ENCODE measurements at places on chromosomes 7 and 10. TPM values are rescaled to one million over a fixed set of nuclear protein-coding genes. Genes with fewer than 3 reads are reported as not detected.

GRCh38 chr10:87093632-87094372 lies 841 bp downstream of the GLUD1 start:
- ATAC-seq, result peak; percentile 13

GRCh38 chr10:59709395-59710125 lies at the start of gene SLC16A9:
SLC16A9 (minus strand) TSS chr10:59709850; CDS start chr10:59684291, 25,559 bp downstream.
- peak; percentile 95 for ATAC-seq

- ATAC-seq, result no peak
Measured at GRCh38 chr7:20276705-20277472, 53.8 kb upstream of the ITGB8 start.

DNA sequence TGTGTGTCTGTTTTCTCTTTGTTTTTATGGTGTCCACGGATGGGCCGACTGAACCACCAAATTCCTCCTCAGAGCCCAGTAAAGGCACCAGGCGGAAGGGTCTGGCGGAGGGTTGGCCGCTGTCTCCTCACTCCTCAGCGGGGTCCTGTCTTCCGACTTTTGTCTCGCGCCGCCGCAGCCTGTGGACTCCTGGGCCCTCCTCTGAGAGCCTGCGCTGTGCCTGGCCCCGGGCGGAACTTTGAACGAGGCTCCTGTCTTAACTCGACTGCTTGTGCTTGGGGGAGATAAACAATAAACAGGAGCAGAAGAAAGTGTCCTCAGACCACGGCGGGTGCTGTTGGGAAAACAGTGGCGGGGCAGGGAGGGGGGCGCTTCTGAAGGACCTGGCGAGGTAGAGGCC lies 2.2 kb upstream of the FAM20C start:
- no peak for ATAC-seq

DNA sequence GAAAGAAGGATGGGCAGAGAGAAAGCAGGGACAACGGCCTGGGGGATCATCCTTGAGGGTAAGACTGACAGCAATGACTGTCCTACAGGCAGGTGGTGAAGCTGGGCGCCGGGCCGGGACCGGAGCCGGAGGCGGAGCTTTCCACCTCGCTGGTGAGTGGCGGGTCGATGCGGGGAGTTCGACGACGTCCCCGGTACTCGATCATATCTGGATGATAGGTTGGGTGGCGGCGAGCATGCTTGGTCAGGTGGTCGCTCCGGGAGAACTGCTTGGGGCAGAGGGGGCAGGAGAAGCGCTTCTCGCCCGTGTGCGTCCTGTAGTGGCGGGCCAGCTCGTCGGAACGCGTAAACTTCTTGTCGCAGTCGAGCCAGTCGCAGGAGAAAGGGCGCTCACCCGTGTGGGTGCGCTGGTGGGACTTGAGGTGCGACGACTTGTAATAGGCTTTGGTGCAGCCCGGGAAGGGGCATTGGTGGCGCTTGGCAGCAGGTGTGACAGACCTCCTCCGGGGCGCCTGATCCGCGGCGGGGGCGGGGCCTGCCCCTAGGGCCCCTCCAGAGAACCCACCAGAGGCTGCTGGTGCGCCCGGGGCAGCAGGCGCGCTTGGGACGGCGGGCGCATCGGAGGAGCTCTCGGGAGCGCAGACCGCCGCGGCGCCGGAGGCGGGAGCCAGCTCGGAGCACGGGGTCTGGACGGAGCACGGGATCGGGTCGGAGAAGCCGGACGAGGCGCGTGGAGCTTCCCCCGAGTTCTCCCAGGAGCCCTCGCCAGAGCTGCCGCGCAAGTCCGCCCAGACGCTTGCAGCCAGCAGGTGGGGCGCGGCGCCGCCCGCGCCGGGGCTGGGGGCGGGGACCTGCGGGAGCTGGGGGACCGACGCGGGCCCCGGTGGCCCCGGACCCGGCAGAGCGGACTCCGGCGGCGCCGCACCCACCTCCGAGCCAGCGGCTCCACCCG lies 752 bp downstream of the KLF14 start:
- ATAC-seq, result peak; percentile 57

DNA sequence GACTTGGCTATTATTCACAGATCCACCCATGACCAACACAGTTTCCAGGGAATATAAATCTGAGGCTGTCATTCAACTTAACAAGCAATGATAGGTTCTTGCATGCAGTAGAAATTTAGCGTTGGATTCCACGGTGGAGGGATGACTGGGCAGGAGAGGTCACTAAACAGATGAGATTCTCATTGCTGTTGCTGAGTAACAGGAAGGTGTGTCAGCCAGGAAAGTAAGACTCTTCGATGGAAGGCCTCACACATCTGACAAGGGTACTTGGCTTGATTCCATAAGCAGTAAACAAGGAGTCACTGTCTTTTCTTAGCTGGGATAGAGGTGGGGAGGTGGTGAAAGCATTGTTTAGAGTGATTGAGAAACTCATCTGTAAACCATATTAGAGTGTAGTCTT lies 1152.0 kb downstream of the SORCS3 start:
- no peak for ATAC-seq

DNA sequence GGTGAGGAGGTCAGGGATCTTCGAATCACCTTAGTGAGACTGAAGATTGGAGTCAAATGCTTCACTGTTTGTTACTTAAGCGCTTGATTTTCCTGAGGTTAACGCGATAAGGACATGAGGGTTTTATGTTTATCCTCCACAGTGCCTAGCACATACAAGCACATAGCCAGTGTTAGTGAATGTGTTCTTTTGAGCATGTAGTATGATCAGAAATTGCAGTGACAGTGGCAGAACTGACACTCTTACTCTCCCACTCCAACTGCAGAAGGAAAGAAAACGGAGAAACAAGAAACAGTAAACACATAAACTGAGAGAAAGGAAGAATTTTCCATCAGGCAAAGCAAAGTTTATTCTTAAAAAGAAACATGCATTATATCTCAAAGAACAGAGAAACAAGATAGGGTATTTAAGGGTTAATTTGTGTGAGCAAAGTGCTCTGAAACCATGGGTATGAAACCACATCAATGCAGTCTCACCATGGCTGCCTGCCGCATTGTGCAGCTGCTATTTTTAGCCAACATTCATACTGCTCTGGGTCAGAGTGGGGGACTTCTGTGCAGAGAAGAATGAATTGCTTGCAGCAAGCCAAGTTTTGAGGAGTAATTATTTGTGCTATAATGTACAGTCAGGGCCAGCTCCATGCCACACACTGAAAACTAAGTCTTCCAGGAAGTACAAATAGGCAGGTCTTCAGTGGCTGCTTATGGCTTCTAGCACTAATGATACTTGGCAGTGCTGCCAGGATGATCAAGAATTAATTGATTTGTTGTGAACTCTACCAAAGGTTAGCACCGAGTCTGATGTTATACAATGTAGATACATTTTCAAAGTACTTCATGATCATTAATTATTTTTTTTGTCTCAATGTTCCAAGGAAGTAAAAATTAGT lies 152.0 kb downstream of the MACC1 start:
- peak; percentile 100 for ATAC-seq

- peak; percentile 76 for ATAC-seq
Measured at GRCh38 chr10:79142064-79142491, 73.3 kb downstream of the ZMIZ1 start.

- ATAC-seq, result peak; percentile 86
Measured at GRCh38 chr10:6778992-6779701, 199.1 kb upstream of the PRKCQ start.

DNA sequence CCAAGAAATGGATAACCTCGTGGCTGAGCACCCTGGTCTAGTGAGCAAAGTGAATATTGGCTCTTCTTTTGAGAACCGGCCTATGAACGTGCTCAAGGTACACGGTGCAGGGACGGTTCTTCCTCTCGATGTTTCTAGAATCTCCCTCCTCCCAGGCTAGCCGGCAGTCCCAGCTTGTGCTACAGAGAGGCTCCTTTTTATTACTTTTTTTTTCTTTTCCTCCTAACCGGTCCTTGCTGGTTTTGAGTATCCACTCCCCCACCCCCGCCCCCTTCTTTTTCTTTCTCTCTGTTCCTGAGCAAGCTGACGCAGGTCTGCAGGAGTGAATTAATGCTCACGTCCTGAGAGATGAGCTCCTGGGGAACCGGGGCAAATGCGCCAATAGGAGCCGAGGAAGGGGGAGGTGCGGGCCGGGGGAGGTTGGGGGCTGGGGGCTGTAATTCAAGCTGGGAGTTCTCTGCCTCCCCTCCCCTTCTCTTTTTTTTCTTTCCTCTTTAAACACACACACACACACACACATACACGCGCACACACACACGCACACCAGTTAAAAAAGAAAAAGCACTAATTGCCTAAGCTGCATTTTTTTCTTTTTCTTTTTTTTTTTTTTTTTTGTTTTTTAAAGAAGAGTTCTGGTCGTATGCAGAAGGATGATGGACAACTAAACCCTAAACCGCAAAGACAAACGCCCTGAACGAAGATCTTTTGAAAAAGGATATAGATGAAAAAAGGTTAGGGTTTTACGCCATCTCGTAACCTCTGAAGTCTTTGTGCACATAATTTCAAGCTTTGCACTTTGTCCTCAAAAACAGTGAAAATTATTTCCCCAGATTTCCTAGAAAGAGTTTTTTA lies 6.6 kb downstream of the CPA2 start:
- ATAC-seq, result no peak

DNA sequence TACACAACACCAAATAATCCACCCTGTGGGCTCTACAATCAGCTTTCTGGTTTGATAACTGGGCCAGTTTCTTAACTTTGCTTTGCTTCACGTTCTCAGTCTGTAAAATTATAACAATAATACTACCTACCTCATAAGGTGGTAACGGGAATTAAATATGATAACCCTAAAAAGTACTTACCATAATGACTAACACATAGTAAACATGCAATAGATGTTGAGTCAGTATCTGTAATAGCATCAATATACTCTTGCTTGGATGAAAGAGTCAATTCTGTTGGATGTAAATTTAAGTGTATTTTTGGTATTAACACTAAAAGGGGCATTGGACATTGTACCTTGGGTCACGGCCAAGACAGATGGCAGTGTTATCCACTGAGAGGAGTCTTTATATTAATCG lies 160.5 kb downstream of the FOXP2 start:
- no peak for ATAC-seq

DNA sequence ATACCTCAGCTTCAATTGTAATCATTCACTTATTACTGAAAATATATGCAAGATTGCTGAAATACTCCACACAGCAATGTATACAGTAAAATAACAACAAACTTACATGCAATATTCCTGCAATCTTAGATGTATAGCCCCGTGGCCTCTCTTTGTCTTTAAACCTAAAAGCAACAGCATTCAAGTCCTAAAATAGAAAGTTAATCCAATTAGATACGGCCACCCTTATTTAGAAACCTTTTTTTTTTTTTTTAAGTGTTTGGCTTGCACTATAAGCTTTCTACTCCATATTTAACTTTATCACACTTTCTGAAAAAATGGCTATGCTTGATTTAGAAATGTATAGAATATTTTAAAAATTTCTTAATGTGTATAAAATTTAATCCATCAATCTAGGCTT lies 67.6 kb downstream of the IDE start:
- no peak for ATAC-seq

DNA sequence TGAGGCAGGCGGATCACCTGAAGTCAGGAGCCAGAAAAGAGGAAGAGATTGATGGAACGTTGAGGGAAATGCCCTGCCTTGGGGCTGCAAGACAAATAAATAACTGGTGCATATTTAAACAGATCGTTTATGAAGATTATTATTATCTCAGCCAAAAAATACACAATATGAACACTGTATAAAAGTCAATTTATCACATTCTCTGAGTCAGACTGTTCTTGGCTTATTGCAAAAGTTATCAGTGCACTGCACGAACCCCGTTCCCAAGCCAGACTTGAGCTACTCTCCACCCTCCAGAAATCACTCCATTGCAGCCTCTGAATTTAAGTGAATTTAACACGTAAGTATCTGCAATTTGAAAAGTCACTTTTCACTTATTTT lies 1.6 kb downstream of the DNMBP start:
- no peak for ATAC-seq

GRCh38 chr10:45444022-45444421 lies 70.0 kb downstream of the ALOX5 start:
- no peak for ATAC-seq

GRCh38 chr7:157671358-157672255 lies 334.8 kb downstream of the DNAJB6 start:
- no peak for ATAC-seq

GRCh38 chr7:133117452-133117851 lies 35.6 kb upstream of the CHCHD3 start:
- no peak for ATAC-seq

GRCh38 chr7:1725199-1725690 lies 55.2 kb downstream of the ELFN1 start:
- peak; percentile 59 for ATAC-seq

DNA sequence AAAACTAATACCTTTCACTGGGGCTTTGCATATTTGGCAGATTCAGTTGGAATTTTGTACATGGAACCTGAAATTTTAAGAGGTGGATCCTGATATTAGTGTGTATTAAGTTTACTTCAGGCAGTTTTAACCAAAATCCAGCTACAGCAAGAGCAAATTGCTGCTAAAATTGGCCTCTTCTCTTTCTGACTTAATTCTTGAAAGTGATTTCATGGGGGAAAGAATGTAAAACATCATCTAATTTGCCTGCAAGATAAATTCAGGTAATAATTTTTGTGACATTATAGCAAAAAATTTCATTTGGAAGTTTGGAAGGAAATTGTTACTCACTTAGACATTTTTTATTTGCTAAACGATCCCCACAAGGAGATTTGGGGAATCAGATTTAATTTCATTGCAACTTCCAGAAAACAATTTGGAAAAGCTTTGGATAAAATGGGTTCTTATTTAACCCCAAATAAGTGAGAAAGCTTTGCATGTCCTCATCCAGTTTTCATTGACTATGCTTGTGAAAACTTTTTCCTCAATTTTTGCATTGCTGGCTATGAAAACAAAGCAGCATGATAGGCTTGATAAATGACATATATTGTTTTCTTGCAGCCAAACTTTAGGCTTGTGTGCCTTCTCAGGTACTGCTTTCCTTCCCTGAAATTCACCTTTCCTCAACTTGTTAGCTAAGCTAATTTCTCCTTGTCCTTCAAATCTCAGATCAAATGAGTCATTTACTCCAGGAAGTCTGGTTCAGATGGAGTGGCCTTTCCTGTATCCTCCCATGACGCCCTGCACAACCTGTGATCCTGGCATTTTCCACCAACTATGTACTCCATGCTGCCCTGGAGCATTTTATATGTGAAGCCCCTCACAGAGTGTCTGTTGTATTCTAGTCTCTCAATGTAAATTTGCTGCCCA lies 27.4 kb upstream of the ZNF438 start:
- ATAC-seq, result no peak

The PDK4 gene
- 4.1 TPM for total RNA-seq

The GARIN1A gene
- total RNA-seq, result 1.1 TPM

The CALCR gene
- not detected for total RNA-seq

The SHTN1 gene
- total RNA-seq, result 26.4 TPM

The PLPP4 gene
- 1.1 TPM for total RNA-seq

The DPP6 gene
- 0.13 TPM for total RNA-seq

The CYP26A1 gene
- total RNA-seq, result 1.0 TPM

The EMX2 gene
- 2.2 TPM for total RNA-seq

Measured in motor neuron (in vitro differentiated cells).